NCI-H2081 (cell line): ENCODE measurements at places on chromosomes 2 and 18.

- no peak for DNase-seq
These were observed 70.2 kb downstream of the TPGS2 start for GRCh38 chr18:36758623-36759022.

DNA sequence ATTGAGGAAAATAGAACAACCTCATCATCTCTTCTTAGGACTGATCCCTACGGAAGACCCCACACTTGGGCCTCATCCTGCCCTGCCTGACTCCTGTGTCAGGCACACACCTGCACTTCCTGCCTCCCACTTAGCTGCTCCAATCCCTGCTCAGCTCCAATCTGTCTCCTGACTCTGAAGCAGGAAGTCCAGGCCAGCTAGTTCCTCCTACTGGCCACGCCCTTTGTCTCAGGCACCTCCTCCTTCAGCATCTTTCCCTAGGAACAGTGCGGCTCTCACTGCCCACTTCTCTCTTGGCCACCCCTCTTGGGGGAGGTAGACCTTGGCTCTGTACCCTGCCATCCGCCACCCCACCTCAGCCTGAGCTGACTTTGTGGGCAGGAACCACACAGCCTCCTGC is 135.8 kb downstream of the CELF4 start:
- no peak for DNase-seq

GRCh38 chr2:183383854-183384253 is 259.6 kb downstream of the NUP35 start:
- no peak for DNase-seq

DNA sequence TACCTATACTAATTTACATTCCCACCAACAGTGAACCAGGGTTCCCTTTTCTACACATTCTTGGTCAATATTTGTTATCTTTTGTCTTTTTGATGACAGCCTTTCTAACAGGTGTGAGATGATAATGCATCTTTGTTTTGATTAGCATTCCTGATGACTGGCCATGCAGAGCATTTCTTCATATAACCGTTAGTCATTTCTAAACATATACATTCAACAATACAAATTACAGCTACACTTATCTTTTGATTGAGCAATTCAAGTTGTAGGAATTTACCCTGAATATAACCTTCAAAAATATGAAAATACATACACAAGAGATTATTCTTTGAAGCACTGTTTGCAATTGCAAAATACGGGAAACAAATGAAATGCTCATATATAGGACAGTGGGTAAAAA is 94.9 kb downstream of the TMEM131 start:
- DNase-seq: no peak

- DNase-seq: no peak
These were observed 108.1 kb downstream of the TPO start for GRCh38 chr2:1521191-1521877.

- DNase-seq: no peak
These were observed 75.1 kb upstream of the TANK start for GRCh38 chr2:161085149-161085548.

DNA sequence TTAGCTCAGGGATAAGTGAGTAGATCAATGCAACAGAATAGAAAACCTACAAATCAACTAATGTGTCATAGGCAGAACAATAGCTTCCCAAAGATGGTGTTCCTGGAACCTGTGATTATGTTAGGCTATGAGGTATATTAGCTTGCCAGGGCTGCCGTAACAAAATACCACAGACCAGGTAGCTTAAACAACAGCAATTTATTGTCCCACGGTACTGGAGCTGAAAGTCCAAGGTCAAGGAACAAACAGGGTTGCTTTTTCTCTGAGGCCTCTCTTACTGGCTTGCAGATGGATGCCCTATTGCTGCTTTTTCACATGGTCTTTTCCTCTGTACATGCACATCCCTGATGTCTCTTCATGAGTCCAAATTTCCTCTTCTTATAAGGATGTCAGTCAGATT is 354.9 kb downstream of the TNS1 start:
- DNase-seq: no peak

DNA sequence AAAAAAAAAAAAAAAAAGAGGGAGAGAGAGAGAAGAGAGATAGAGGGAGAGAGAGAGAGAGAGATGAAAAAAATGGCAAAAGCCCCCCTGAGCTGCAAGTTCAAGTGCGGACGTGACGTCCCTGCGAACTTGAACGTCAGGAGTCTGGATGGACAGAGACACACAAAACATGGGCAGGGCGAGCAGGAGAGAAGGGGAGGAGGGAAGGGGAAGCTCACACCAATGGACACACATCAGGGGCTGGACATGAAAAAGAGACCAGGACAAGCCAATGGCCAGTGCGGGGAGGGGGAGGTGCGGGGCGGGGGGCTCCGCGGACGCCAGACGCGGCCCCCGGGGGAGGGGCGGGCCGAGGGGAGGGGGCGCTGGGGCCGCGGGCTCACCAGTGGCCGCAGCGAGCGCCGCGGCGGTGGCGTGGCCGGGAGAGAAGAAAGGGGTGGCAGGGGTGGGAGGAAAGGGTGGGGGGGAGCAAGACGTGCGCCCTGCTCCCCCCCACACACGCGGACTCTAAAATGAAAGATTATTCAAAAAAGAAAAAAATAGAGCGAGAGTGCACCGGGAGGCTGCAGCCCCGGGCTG is at the start of gene BCL11A:
BCL11A (minus strand) TSS at position 160 of the 579 bp plus-strand sequence. CDS start 384 bp downstream, outside the sequence.
- DNase-seq: peak; percentile 91

GRCh38 chr2:220966636-220967035 is 605.5 kb downstream of the EPHA4 start:
- no peak for DNase-seq
